PC-3 (cell line): ENCODE measurements at places on chromosomes 13 and 19. TPM values are rescaled to one million over a fixed set of nuclear protein-coding genes. Genes with fewer than 3 reads are reported as not detected.

DNA sequence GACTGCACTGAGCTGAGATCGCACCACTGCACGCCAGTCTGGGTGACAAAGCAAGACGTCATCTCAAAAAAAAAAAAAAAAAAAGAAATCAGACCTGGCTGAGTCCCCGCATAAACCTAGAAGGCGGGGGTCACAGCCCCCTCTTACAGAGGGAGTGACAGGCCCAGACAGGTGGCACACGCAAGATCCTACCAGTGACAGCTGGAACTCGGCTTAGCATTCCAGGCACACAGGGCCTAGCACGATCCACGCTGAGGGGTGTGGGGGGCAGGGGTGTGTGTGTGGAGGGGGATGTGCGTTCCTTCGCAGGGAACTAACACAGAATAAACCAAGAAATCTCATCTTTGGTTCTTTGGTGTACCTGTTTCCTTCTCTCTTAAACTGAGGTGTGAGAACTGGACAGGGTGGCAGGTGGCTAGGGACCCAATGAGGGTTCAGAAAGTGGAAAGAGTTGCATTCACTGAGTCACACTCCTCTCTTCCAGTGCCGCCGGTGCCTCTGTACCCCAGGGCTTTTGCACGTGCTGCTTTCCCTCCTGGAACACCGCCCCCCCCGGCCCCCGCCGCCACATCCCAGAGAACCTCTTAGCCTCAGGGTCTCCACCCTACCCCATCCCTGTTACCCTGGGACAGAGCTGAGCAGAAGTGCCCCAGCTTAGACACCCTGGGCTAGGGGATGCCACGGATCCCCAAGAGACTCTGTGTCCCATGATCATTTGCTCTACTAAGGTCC is 5.0 kb downstream of the SGTA start:
- no peak for DNase-seq

DNA sequence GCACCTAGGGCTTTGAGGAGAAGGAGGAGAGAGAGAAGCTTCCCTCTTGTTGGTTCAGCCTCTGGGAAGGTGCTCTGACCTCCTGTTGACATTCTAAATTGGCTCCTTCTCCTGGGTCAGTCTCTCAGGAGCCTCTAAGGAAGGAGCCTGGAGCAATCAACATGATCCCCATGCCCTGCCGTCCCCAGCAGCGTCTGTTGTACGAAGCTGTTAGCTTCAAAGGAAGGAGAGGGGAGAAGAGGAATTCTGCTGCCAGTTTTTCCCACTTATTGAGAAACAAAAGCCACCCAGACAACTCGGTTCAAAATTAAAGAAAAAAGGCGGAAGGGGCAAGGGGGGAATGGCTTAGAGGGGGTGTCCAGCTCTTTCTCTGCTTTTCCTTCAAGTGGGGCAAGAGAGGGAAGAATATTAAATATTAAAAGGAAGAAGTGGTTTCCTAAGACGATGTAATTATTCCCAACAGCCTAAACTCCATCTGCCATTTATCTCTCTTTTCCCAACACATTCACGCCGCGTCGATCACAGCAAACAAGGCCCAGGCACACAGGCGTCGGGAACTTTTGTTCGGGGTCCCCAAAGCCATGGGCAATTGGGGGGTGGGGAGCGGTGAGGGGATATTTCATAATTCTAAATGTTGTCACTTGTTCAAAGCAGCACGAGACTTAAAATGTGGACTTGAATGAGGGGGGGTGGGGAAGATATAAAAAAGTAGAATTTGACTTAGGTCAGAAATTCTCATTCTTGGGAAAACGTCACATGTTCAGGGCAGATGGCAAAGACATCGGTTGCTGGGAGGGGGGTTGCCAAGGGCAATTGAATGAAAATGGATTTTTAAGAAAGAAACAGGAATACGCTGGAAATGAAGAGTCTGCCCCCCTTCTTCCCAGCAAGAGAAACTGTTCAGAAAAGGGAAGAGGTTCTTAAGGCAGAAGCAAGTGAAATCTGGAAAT is 116.8 kb upstream of the CACNA1A start:
- DNase-seq = no peak

ONECUT3 gene
- total RNA-seq = 1.4 and 2.0 TPM in 2 replicates

DNA sequence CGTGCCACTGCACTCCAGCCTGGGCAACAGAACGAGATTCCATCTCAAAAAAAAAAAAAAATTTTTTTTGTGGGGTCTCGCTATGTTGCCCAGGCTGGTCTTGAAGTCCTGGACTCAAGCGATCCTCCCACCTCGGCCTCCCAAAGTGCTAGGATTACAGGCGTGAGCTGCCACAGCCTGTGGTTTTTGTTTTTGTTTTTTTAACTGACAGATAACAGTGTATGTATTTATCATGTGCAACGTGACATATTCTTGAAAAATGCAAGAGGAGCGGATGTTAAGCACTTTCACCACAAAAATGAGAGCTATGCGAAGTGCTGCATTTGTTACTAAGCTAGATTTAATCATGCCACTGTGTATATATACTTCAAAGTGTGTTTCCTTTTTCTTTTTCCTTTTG is 49.0 kb downstream of the ARHGEF18 start:
- peak; percentile 95 for DNase-seq

- no peak for DNase-seq
These were observed 139.0 kb downstream of the FLT1 start for GRCh38 chr13:28355822-28356371.

OCEL1 gene
- 5.6 and 9.4 TPM in 2 replicates for total RNA-seq

DNA sequence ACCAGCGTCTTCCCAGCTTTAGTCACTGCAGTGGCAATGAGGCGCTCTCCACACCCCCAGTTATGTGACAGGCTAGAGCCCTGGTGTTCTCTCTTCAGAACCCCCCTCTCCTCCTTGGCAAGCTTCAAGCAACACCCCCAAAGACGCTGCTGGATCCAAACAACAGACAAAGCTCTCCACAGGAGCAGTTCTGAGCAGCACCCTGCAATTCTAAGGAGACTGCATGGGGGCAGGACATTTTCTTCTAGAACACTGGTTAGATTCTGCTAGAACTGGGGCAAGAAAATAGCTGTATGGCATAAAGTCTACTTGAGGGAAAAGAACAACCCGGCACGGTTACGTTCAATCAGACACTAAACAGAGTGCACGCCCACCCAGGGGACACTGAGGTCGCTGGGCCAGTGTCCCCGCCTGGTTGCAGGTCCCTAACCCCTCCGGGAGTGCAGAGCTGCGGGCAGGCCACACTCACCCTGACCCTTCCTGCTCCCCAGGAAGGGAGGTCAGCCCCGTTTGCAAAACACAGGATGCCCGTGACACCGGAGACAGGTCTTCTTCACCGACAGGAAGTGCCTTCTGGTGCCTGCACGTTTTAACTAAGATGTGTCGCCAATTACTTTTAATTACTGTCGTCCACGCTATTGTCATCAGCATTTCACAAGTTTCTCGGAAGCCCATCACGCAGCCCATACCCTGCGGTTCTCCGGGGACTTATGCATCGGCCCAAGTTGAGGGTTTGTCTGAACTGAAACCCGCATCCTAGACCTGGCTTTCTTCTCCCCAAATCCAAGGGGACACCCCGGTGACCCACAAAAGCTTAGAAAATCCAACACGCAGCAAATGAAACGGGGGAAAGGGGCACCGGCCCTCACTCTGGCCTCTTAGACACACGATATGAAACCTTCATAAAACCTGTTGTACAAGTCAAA is 943 bp downstream of the GJB6 start:
- DNase-seq = no peak

DNA sequence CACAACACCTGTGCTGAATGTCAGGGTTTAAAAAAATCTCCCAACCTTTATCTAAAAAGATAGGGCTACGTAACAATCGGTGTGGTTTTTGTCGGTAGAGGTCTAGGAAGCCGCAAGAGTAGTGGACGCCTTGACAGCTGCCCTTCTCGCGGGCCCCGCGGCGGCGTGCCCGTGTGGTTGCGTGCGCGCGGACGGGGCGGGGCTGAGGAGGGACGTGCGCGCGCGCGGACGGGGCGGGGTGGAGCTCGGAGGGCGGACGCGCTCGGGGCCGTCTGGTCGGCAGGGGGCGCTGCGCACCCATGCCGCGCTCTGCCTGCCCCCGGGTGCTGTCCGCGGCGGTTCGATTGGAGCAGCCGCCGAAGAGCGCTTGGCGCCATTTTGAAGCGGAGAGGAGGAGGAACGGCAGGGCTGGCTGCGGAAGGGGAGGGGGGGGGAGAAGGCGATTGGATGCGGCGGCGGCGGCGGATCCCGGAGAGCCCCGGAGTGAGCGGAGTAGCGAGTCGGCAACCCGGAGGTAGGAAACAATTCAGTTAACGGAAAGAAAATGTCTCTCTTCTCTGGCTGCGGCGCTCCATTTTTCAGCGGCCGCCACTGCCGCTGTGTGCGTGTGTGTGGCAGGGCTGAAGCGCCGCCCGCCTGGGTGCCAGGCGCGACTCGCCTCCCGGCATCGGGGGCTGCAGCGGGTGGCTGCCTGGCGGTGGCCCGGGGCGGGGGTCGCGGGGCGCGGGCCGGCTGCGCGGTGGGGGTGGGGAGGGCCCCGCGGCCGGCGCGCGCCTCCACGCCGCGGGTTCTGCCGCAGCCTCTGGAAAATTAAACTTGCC is at the start of gene PDS5B:
TSS of gene PDS5B (plus strand) at position 373 of the 821 bp plus-strand sequence. CDS start 62,321 bp downstream, outside the sequence.
- DNase-seq = peak; percentile 92

CLEC4G gene
- not detected in 2 replicates for total RNA-seq

GRCh38 chr19:32767951-32768679 is 48.5 kb downstream of the TDRD12 start:
- no peak for DNase-seq

DNA sequence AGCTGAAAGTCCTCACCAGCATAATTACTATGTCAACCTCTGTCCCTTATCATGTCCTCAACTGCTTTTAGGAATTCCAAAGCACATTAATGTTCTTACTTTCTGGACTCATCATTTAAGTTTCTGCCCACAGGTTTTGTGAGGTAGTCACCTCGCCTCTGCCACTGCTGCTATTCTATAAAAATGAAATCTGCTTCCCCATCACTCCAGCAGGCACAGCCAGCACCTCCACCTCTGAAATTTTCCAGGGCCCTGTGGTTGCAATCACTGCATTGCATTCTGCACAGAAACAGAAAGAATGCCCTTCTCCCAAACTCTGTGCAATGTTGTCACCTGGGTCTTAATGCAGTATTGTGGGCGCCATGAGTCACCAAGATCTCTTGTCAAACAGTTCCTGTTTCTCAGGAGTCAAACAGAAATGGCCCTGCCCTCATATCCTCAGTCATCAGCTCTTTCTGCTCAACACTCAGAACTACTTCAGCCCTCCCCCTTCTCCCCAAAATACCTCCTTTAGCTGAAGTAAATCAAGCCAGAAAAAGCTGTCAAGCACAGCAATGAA is 529.2 kb upstream of the NBEA start:
- DNase-seq = peak; percentile 84

DNA sequence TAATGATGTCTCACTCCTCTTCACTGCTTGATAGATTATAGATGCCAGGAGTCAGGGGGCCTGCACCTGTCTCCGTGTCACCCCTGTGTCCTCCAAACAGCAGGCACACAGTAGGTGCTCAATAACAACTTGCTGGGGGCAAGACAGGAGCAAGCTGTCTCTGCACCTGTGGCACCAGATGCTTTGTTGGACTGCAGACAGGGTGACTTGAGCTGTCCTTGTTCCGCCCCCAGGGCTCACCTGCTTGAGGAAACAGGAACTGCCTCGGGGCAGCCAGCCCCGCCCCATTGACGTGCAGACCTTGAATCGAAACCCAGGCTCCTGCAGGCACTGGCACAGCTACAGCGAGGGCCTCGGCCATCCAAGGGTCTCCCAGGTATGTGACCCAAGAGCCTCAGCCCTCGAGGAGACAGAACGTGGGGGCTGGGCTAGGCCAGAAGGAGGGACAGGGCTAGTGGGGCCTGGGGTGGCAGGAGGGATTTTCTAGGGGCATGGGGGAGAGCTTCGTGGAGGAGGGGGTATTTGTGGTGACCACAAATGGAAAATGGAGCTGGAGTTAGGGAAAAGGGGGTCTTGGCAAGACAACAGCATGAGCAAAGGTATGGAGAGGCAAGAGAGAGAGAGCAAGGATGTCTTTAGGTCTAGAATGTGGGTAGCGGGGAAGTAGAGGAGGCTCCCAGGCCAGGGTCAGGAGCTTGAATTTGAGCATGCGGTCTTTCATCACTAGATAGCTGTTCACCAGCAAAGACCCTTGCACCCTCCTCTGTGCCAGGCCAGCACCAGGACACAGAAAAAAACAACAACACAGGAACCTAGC is at the start of gene HSH2D:
TSS of gene HSH2D (plus strand) at position 287 of the 817 bp plus-strand sequence. CDS start 5,066 bp downstream, outside the sequence.
- peak; percentile 93 for DNase-seq

RUBCNL gene
- total RNA-seq = 0.17 TPM in 1 of 2 replicates, not detected in the other

ARL11 gene
- not detected in 2 replicates for total RNA-seq

DNA sequence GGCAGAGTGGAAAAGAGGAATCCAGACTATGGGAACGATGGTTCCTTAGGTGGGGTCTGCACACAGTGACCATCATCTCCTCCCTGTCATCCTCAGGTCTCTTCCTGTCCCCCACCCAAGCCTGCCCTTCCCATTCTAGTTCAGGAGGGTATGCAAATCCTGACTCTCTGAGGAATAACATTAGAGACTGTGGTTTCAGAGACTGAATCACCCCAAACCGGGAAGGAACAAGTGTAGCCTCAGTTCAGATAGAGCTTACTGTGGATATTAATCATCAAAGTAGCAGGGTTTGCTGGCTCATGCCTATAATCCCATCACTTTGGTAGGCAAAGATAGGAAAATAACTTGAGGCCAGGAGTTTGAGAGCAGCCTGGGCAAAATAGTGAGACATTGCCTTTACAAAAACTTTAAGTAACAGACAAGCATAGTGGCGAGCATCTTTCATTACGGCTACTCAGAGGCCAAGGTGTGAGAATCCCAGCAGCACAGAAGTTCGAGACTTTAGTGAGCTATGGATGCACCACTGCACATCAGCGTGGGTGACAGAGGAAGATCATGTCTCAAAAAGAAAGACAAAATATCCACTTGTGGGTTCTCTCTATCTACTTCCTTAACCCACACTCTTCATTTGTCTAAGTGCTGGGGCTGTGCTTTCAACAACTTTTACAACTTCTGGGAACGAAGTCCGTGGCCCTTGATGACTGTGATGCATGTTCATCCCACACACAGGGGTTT is 19.3 kb upstream of the LGALS13 start:
- DNase-seq = no peak

DNA sequence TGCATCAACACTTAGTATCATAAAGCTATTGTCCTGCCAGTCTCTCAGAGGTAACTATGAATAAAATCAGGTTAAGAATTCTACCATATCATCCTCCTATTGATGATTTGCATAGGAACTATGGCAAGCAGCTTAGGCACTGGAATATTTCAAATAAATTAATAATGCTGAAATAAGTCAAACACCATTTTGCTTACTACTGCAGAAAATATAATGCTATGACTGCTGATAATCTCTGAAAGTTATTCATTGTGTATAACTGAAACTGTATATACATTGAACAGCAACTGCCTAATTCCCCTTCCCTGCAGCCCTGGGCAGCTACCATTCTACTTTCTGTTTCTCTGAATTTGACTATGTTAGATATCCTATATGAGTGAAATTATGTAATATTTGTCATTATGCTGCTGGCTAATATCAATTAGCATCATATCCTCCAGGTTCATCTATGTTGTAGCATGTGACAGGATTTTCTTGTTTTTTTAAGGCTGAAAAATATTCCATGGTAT is 318.8 kb upstream of the SGCG start:
- DNase-seq = no peak

GRCh38 chr13:110185696-110186095 is 121.3 kb downstream of the COL4A1 start:
- DNase-seq = no peak
